Mucosa of descending colon (tissue), 3 donors: ENCODE measurements at places on chromosomes 5 and 9. TPM values are rescaled to one million over a fixed set of nuclear protein-coding genes. Genes with fewer than 3 reads are reported as not detected.

The OR13C8 gene
- not detected for total RNA-seq

The FAM78A gene
- 2.9 TPM for total RNA-seq

The OR13J1 gene
- not detected for total RNA-seq

The CCDC69 gene
- 190 TPM for total RNA-seq

The NPR3 gene
- 2.8 TPM for total RNA-seq
